AG09319 (cell line): ENCODE measurements at places on chromosomes 11 and 22.

- no peak for DNase-seq
Observed at GRCh38 chr11:91373497-91373896, 851.1 kb upstream of the FAT3 start.

DNA sequence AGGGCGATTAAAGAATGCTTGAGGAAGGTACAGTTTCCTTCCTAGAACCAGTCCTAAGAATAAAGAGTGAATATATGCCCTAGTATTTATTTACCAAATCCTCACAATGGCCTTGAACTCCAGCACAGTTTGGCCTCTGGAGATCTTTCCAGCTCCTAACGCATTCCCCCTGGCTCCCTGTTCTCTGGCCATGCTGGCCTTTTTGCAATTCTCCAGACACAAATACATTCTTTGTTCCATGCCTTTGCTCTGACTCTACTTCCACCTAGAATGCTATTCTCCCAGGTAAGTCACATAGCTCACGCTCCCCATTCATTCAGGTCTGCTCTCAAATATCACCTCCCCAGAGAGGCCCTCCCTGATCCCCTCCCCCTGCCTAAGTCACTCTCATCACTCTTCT, 3.7 kb upstream of the DGKZ start:
- DNase-seq: no peak

DNA sequence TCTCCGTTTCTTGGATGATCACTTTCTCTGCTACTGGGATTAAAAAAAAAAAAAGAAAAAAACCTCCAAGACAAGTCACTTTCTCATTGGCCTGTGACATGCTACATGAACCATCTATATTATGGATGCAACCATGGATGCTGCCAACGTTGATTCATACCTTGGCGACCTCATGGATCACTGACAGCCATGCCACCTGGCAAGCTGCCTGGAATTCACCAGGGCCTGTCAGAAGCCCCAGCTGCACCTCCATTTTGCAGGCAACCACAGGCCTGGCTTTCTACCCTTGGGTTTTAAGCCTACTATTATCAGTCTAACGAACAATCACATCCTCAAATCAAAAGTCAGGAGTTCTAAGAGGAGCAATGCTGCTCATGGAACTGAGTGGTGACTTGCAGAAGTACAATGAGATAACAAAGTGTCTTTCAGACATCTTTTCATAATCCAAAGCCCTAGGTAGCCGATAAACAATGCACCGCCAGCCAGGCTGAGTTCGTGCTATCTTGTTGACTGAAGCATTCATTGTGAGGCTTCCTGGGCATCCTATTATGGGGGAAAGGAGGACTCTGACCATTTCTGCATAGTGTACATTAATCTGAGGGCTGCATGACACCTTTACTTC, 48.0 kb upstream of the CADM1 start:
- no peak for DNase-seq

GRCh38 chr11:9849389-9849788, 185.5 kb downstream of the SWAP70 start:
- no peak for DNase-seq

- no peak for DNase-seq
Observed at GRCh38 chr22:45880091-45880715, 96.8 kb downstream of the WNT7B start.
